ENCODE measurements at places on chromosomes 5 and 9.

DNA sequence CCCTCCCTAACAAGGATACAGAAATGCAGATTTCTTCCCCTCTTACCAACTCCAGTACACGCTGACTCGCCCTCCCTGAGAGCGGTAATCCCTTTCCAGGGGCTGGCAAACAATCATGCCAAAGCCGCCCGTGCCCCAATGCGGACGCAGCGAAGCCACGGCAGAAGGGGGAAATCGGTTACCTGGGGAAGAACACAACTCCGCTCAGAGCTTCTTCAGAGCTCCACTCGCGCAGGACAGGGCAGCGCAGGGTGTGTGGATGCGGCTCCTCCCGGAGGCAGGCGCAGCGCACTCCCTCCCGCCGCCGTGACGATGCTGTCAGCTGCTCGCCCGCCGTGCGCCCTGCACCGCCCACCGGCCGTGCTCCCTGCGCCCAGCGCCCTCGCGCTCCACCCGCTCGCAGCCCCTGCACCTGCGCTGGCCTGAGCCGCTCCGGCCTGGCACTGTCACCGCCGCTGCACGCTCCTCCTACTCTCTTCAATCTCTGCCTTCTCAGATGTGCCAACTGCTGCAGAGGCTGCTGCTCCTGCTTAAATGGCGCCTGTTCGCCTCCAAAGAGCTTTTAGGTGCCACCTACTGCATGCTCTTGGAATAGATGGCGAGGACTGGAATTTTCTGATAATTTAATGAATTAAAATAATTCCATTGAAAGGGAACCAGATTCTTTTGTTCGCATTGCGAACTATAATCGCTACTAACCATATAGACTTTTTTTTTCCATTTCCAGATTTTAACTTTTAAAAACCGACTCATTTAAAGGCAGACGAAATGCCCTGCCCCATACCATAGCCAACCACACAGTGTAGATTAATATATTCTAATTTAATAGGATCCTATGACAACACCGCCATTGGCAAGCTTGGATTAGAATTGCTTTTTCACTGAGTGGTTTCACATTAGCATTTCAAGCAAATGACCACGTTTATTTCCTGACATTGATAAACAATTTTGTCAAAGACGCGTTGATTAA is at the start of gene DIRAS2:
Gene DIRAS2, minus strand, starts transcription at position 255 of the 970 bp plus-strand sequence. CDS start 28,997 bp downstream, outside the sequence.
- DNase-seq, result no peak

DNA sequence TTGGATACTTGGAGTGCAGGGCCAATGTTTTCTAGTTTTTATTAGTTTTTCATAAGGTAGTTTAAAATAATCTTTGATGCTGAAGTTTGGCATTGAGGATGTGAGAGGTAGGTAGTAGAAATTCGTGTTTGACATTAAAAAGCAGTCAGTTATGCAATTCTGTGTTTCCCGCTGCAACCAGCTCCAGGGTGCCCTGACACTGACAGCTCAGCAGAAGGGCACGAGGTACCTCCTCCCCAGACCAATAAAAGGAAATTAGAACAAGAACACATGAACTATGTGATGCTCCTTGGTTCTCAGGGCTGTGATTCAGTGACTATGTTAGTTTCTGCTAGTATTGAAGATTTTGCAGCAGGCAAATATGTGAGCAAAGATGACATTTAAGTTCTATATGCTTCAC is 40.2 kb downstream of the NSUN2 start:
- no peak for DNase-seq

DNA sequence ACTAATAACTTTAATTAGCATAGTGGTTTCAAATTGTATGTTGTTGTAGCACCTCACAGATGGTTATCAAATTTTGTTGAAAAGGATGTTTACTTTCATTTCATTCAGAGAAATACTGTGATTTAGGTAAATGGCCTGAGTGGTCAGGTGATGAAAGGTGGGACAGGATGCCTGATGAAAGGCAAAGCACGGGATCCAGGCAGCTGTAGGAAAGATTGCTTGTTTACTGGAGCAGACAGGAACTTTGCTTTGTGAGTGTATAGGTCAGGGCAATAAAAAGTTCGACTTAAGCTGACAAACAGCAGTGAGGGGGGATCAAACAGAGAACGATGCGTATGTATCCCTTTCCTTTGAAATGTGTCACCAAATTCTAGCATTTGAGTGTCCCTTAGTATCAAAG is 19.0 kb downstream of the KIAA1958 start:
- DNase-seq, result no peak

DNA sequence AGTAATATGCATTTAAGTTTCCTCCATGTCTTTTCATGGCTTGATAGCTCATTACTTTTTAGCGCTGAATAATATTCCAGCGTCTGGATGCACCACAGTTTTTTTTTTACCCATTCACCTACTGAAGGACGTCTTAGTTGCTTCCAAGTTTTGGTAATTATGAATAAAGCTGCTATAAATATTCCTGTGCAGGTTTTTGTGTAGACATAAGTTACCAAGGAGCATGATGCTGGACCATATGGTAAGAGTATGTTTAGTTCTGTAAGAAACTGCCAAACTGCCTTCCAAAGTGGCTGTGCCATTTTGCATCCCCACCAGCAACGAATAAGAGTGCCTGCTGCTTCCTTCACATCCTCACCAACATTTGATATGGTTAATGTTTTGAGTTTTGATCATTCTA is 195.6 kb downstream of the PIK3R1 start:
- no peak for DNase-seq

GRCh38 chr5:125293223-125293622 is 546.8 kb upstream of the ZNF608 start:
- DNase-seq, result no peak

DNA sequence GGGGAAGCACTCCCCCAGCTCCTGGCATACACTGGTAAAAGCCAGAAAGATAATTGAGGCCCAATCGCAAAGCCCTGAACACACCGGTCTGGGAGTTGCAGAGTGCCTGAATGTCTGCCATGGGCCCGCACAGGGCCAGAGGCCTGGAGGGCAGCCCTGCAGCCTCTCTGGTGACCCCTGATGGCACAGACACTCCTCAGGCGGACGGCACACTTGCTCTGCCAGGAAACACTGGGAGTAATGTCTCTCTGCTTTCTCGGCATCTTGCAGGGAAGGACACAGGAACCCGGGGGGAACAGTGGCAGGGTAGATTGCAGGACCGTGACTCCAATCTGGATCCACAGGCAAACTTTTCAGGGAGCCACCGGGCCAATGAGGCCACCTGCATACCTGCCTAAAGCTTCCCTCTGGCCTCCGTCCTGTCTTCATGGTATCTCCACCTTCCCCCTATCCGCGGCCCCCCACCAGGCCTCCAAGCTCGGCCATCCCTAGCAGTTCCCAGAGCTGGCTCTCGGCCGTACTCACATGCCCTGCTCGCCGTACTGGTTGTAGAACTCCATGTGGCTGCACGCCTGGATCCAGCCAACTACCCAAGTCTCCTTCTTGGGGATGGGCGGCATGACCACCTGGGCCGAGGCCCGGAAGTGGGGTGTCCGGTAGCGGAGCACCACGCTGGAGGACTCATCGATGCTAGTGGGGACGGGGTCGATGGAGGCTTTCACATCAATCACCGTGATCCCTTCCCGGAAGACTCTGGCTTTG is 797 bp downstream of the FAM78A start:
- no peak for DNase-seq

DNA sequence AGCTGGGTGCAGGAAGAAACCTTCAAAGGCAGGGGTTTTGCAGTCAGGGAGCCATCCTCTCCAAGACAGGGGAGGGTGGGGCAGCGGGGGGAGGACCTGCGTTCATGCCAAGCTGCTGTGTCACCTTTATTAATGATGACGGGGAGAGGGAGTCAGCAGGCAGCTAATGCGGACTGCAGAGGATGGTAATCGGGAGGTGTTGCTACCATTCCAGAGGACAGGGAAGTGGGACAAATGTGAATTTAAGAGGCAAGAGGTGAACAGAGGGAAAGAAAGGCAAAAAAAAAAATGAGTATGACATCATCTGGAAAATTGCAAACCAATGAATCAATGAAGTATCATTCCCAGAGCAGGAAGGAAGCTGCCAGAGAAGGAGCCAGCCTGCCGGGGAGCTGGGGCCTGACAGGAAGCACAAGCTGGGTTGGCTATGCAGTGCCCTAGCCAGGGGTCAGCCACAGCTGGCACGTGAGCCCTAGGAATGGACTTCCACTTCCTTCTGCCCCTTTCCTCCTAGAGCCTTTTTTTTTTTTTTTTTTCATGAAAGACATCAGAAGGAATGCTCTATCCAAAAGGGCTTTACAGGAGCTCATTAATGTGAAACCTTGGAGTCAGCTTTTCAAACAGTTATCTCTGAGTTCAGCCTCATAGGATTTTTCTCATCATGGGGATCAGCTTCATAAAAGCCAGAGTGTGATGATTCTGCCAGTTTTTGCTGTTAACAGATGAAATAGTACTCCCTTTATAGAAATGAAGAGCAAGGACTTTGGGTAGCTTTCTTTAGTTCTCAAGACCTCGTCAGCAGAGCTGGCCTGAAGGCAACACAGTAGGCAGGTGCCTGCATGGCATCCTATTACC is 9.2 kb downstream of the INSYN2B start:
- DNase-seq, result no peak

- DNase-seq, result no peak
Observed at GRCh38 chr5:16983022-16983639, 47.0 kb upstream of the MYO10 start.

GRCh38 chr9:91677331-91677730 is 253.7 kb upstream of the NFIL3 start:
- no peak for DNase-seq

Measured in stimulated activated CD8-positive, alpha-beta memory T cell treated with anti-CD3 and anti-CD28 coated beads, Interleukin-2, amount 100 ng/mL, for 1 hour (primary cell).